A549 (cell line): ENCODE measurements at places on chromosomes 1 and 21.
A peak's percentile ranks its signal among the peaks of the same experiment; 100 is the strongest.

DNA sequence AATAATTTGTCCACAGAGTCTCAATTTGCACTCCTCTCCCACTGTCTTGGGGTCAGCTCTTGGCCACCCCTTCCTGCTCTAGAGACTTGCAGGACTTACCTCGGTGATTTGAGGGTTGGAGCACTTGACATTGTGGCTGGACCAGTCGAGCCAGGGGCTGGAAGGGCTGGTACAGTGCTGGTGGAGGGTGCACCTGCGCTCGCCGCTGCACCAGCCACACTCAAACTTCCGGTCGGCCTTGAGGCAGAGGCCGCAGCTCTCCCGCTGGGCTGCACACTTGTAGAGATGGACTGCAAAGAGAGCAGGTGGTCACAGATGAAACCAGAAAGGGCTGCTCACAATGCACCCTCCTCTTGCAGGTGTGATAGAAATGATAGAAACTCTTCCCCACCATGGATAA is 165.0 kb downstream of the PLXNA2 start:
- no peak for DNase-seq

DNA sequence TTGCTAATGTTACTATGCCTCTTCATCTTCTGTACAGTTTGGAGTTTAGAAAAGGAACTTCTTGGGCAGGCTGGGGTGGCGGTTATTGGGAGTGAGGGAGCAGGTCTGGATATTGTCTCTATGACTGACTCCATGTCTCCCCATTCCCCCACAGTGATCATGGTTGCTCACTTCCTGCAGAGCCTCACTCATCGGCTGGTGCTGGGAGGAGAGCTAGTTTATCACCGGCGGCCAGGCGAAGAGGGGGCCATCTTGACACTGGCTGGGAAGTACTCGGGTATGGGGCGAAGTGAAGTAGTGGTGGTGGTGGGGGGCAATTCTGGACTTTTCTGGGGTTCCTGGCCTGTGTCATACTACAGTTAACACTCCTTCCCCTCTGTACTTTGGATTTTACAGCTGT is 2.2 kb downstream of the TOMM40L start:
- DNase-seq: no peak

DNA sequence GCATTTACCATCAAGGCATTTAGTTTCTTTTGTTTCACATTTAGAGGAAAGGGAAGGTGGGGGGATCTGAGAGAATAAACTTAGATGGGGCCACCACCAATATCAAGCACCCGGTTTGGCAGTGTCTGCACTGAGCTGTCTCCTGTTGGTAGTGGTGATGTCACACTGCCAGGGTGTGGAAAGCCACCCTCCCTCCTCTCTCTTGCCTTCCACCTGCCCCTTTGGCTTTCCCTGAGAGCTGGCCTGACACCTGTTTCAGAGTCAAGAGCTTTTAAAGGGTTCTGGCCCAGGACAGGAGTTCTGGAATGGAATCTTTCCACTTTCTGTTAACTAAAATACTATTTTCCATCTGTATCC is 13.4 kb downstream of the ATF3 start:
- DNase-seq: no peak

DNA sequence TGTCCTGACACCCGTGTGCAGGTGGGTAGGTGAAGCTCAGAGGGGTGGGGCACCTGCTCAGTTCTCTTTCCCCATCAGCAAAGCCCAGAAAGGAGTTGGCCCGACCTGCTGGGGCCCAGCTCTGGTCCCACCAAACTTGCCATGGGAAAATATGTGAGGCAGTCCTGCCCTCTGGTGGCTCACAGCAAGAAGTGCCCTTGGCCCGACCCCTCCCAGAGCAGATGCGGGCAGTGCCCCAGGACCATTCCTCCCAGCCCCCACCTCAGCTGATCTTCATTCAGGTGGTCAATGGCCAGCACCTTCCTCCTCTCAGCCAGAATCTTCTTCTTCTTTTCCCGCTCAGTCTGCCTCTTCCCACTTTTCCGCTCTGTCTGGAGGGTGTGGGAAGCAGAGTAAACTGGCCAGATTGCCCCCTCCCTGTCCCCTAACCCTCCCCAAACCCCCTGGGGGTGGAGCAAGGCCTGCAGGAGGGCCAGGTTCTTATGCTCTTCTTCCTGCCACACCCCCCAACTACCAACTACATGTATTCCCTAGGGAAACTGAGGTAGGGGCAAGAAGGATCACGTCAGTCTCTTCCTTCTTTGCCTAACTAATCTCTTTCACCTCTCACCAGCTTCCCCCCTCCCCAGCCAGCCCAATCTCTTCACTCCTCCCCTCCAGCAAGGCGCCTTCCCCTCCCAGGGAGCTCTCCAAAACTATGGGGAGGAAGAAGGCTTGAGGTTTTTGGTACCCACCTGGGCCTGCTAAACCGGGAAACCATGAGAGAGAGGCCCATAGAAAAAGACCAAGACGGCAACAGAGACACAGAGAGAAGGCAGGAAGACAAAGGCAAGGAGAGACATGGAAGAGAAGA is 15.6 kb downstream of the TNNT2 start:
- peak; percentile 96 for DNase-seq

DNA sequence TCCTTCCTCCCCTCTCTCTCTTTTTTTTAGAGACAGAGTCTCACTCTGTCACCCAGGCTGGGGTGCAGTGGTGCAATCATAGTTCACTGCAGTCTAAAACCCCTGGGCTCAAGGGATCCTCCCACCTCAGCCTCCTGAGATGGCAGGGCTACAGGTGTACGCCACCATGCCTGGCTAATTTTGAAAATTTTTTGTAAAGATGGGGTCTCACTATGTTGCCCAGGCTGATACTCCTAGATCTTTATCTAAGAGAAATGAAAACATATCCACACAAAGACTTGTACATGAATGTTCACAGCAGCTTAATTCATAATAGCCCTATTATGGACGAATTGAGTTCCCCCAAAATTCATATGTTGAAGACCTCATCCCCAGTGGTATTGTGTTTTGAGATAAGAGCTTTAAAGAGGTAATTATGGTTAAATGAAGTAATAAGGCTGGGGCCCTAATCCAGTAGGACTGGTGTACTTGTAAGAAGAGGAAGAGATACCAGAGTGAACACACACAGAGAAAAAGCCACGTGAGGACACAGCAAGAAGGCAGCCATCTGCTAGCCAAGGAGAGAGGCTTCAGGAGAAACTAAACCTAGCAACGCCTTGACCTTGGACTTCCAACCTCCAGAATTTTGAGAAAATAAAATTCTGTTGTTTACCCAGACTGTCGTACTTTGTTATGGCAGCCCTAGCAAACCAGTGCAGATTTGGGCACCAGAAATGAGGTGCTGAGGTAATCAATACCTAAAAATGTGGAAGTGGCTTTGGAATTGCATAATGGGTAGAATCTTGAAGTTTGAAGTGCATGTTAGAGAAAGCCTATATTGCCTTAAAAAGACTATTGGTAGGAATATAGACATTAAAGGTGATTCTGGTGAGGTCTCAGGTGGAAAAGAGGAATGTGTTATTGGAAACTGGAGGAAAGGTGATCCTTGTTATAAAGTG is 13.2 kb downstream of the IFNLR1 start:
- DNase-seq: no peak

DNA sequence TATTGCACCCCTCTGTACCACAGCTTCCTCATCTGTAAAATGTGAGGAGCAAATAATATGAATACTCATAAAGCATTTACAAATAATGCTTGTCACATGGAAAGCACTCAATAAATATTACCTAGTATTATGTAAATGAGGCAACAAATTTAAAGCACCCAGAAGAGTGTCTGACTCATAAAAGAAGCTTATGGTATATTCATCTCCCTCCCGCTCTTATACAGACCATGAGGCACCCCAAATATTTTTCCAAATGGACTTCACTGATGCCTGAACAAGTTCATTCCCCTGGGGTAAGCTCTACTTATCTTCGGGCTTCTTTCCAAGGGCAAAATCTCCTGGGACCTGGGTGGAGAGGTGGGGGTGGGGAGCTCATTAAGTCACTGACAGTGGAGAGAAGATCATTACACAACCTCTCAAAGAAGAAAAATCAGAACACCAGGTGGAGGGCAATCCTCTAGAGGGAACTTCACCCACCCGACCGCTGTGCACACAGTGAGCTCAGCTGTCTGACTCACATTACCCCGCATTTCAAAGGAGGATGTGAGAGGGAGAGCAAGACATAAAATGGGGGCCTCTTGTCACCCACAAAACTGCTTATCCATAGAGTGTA is 166.2 kb downstream of the ASTN1 start:
- no peak for DNase-seq

DNA sequence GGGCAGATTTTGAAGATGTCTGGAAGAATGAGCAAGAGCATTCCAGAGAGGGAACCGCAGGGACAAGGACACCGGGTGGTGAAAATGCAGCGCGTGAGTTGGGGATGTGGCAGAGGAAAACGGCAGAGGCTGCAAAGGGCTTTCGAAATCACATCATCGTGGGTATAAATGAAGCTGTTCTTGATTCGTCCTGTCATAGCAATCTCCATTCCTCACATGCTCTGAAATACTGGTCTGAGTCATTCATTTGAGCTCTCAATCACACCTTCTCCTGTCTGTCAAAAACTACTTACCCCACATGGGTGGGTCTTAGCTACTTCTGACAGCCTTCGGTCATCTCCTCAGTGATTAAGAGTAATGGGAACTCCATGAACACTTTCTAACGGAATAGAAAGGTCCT is 81.5 kb downstream of the ERG start:
- no peak for DNase-seq

- no peak for DNase-seq
Measured at GRCh38 chr1:203506858-203507626, 13.1 kb downstream of the OPTC start.

DNA sequence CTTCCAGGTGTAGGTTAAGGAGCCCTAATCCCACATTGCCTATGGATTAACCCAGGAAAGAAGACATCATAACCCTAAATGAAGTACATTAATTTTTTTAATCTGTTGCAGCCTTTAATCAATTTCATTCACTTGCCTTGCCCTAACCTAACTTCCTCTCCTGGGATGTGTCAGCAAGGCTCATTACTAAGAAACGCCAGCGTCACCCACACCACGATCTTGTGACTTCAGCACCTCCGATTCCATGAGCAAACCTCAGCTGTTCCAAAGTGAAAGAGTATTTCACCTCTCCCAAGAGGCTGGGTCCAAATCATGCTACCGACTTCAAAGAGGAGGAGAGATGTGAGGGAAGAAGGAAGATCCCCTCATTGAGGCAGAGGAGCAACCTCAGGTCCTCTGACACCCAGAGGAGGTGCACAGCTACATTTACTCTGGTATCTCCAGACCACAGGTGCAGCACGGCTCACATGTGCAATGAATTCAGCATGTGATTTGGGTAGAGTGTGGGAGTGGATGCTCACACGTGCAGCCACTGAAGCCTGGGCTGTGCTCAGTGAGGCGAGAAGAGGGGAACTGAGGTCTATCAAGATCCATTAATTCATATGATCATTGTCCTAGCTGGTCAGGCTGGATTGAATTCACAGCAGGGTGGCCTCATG is 134.1 kb downstream of the SLC30A10 start:
- no peak for DNase-seq

DNA sequence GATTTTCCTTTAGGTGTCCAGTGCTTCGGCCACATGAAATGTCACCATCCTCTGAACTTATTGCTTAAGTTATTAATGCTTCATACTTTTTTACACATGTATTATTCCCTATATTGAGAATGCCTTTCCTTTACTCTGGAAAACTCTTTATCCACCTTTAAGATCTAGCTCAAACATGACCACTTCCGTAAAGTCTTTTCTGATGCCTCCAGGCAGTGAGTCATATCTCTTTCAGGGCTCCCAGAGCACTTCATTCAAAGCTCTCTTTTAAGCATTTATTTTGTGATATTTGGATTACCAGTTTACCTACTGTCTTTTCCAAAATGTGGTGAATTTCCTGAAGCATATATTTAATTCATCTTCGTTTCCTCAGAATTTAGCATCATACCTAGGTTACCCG is 178.9 kb downstream of the HS2ST1 start:
- DNase-seq: no peak

- DNase-seq: no peak
Measured at GRCh38 chr1:160009081-160009480, 22.7 kb downstream of the PIGM start.

DNA sequence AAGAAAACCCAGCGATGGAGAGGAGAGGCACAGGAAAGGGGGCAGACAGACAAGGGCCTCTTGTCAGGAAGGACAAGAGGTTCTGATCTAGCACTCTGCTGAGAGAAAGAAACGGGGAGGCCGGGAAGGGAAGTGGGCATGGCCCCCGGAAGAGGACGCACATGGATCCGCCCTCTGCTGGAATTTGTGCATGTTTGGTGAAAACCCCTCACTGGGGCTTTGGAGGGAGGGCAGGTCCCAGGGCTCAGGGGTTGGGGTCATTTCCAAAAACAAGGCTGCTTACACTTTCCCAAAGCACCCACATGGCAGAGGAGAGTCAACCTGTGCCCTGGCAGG is 32.4 kb upstream of the ECE1 start:
- no peak for DNase-seq

GRCh38 chr1:150566589-150567340 is 12.6 kb downstream of the MCL1 start:
- no peak for DNase-seq

- DNase-seq: no peak
Measured at GRCh38 chr1:76705560-76705959, 161.7 kb upstream of the ST6GALNAC5 start.

GRCh38 chr1:222087221-222087920 is 345.5 kb upstream of the DUSP10 start:
- DNase-seq: no peak

DNA sequence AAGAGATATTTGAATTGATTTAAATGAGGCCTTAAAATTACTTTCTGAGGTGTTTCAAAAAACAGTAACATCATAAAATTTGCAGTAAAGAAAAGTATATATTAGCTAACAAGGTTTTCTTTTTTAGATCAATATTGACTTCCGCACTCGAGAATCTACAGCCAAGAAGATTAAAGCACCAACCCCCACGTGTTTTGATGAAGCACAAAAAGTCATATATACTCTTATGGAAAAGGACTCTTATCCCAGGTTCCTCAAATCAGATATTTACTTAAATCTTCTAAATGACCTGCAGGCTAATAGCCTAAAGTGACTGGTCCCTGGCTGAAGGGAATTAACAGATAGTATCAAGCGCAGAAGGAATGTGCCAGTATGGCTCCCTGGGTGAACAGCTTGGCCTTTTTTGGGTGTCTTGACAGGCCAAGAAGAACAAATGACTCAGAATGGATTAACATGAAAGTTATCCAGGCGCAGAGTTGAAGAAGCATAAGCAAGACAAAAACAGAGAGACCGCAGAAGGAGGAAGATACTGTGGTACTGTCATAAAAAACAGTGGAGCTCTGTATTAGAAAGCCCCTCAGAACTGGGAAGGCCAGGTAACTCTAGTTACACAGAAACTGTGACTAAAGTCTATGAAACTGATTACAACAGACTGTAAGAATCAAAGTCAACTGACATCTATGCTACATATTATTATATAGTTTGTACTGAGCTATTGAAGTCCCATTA is 3.6 kb downstream of the RGS1 start:
- DNase-seq: no peak

- DNase-seq: no peak
Measured at GRCh38 chr21:39263372-39263771, 50.1 kb downstream of the BRWD1 start.

- DNase-seq: no peak
Measured at GRCh38 chr1:150288822-150289221, 4.8 kb upstream of the MRPS21 start.

GRCh38 chr1:111351700-111352099 is 61.0 kb downstream of the CHIA start:
- DNase-seq: no peak
